OCI-M1 (cell line): ENCODE measurements at places on chromosomes 2 and 18.
A peak's percentile ranks its signal among the peaks of the same experiment; 100 is the strongest.

GRCh38 chr2:196274387-196274809, 103.0 kb upstream of the STK17B start:
- DNase-seq: peak; percentile 22

GRCh38 chr2:27992787-27993401, 102.4 kb downstream of the BABAM2 start:
- no peak for DNase-seq

DNA sequence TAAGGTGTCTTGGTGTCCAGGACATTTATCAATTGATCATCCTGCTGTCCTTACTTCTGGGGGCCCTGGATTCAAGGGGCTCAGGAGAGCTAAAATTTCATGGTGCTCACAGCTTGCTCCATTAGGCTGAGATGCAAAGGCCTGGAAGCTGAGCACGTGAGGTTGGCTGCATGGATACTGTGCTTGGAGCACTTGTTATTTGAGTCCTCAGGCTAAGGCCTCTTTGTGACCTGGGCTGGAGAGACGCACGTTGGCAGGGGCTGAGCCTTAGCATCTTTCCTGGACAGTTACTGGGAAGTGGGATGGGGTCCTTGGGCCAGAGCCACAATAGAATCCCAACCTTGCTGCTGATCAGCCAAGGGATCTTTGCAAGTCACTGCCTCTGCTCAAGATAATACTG, 151.2 kb upstream of the HS6ST1 start:
- no peak for DNase-seq

DNA sequence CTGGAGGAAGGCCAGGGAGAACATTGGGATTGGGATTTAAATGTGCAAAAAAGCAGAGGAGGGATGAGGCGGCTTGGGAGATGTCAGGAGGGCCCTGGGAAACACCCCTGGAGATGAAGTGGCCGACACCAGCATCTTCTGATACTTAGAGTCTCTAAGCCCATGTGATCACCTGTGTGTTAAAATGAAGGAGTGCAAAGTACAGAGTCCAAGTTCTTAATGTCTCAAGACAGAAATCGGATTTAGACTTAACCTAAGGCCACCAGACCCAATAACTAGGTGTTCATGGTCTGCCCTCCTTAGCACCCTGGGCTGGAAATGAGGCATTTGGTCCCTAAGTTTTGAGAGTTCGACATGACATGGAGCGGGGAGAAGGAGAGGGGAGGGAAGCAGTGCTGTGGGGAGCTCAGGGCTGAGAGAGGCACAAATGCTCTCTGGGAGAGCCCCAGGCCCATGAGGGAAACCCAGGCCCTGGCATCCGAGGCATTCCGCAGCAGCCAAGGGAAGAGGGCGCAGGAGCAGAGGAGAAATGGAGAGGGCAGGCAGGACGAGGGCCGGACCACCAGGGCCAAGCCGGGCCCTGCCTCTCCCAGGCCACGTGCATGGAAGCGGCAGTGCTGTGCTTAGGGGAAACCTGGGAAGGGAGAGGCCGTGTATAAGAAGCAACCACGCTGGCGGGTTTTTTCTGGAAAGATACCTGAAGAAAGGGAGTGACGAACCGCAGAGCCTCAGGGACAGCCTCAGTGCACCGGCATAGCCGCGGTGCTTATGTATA, 63.3 kb downstream of the SFXN5 start:
- DNase-seq: no peak

- no peak for DNase-seq
These were observed 67.4 kb downstream of the HNRNPLL start for GRCh38 chr2:38535404-38535743.

DNA sequence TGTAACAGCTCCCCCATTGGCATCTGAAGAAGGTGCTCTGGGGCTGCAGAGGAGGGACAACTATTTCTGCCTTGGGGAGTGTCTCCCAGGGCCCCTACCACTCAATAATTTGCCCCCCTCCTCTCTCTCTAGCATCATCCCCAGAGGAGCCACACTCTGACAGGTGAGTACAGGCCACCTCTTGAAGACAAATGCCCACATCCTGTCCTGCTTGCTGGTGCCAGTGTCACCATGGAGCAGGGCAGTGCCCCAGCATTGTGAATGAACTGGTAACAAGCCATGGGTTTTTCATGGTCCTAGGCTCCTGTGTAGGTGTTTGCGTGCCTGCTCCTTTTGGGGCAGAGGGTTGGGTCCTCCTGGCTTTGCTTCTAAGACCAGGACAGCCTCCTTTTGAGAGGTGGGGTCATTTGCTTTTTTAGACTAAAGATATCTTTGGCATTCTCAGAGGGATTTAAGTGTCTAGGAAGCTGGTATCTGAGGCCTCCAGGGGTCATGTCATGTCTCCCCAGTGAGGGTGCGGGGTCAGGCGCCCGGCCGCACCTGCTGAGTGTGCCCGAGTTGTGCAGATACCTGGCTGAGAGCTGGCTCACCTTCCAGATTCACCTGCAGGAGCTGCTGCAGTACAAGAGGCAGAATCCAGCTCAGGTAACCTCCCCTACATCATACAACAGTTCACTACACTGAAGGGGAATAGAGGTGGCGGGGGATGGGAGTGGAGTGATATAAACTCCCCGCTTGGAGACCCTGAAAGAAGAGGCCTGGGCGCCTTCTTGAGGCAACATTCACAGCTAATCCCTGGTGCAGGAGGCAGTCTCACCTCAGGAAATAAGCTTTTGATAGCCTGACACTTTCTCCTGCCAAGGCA, 1.8 kb downstream of the RETREG2 start:
- DNase-seq: no peak

DNA sequence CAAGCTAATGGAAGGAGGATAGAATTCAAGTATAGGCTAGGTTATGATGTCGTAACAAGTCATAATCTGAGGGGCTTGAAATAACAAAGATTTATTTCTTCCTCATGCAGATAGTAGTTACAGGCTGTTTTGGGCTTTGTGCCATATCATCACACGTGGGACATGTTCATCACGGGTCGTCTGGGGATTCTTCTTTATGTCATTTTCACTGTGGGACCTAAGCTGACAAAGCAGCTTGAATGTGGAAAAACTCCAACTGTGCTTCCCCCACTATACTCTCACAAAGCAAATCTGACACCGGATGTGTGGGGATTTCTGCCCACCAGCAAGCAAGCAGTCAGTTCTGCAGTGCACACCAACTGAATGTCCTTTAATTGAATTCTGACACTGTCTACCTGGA, 124.8 kb downstream of the LTBP1 start:
- DNase-seq: no peak

DNA sequence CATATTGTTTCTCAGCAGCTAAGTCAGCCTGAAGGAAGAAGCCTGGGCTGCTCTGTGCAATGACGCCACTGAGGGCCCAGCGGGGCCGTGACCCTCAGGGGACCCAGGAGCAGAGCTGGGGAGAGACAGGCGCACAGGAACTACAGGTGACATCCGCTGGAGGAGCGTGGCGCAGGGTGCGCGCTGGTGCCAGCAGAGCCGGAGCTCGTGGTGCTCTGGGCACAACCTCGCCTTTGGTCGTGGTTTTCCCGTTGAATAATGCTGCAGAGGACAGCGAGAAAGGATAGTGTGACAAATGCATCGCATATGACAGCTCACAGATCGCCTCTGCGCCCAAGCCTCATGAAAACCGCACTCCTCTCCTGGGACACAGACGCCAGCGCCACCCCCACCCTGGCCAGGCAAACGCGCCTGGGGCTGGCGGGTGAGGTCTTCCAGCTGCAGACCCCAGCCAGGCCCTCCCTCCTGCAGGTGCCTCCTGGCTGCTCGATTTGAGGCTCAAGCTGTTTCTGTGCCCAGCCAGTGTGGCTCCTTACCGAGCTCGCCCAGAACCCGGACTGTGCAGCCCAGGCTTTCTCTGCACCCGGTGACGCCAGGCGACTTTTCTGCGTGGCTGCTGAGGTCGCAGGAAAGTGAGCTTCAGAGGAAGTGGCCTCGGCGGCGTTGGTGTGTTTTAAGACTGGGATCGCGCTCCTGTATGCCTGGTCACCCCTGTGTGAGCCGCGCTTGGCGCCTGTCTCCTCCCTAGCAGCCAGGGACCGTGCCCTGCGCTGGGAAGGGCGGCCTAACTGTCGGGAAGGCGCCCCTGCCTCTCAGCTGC, 583.1 kb upstream of the HS6ST1 start:
- no peak for DNase-seq

DNA sequence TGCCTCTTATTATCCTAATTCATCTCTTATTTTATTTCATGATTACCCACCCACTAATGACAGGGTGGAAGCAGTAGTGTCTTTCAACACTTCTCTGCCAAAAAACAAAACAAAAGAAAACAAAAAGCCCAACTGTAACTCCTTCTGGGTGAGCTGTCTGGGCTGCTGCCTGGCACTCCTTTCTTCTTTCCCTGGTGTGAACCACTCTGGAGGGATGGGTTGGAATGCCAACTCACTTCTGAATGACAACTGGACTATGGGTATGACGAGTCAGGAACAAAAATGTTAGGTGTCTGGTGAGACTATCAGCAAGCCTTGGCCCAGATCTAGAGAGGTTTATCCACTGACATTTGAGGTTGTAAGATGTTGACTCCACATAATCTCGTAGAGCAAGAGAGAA, 88.3 kb upstream of the ITGB6 start:
- DNase-seq: no peak

DNA sequence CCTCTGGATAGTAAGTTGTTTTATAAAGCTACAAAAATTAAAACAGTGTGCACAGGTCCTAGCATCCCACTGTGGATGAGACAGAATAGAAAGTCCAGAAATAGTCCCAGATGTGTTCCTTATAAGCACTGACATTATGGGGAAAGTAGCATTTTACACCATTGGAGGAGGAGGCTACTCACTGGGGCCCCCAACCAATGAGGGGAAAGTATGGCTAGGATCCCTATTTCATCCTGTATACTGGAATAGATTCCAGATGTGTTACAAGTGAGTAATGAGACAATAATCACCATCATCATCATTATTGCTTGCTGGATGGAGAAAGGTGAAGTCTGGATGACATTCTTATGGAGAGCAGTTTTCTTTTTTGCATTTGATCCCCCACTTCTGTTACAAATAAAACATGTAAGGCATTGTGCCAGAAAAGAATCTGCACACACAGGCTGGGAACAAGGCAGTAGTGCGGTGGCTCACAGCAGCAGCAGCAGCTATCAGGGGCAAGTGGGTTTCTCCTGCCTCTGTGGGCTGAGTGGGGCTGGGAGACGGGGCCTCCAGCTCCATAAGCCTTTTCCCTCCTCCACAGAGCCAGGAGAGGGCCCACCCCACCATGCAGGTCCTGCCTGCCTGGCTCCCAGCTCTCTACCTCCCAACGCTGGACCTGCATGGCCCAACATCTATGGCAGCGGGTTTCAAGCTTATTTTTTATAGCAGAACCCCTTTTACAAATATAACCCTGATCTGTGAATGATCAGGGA, 5.0 kb downstream of the ARID5A start:
- DNase-seq: no peak

- no peak for DNase-seq
These were observed 51.5 kb downstream of the DNAJC10 start for GRCh38 chr2:182767578-182767977.
